ENCODE measurements at places on chromosomes 6 and 20. TPM values are rescaled to one million over a fixed set of nuclear protein-coding genes. Genes with fewer than 3 reads are reported as not detected.

DNA sequence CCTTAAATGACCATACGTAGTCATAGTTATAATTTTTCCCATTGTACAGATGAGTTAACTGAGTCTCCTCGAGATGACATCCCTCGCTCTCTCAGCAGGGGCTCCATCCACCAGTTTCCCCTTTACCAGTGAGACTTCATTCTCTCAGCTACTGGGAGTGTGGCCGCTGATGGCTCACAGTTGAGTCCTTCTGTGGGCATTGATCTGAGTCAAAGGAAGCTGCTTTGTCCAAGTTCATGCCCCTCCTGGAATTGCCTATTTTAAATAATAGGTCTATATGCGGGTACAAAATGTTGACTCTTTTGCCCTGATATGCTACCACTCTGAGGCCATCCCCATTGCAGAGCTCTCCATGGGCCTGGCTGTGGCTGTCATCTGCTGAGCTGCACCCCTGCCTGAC lies 14.8 kb upstream of the CST1 start:
- H3K27ac ChIP-seq, result no peak overlapping the region
- H3K27me3 ChIP-seq, result no peaks in the 10 kb centered on the region
- no peak overlapping the region for H3K4me3 ChIP-seq
- DNase-seq, result no peak

- no peak overlapping the region for H3K27ac ChIP-seq
- H3K4me3 ChIP-seq, result no peak overlapping the region
- H3K4me1 ChIP-seq, result peaks cover 18% of the 10 kb centered on the region
- no peaks in the 10 kb centered on the region for H3K36me3 ChIP-seq
Observed at GRCh38 chr6:31068669-31069340, 43.6 kb downstream of the C6orf15 start.

DNA sequence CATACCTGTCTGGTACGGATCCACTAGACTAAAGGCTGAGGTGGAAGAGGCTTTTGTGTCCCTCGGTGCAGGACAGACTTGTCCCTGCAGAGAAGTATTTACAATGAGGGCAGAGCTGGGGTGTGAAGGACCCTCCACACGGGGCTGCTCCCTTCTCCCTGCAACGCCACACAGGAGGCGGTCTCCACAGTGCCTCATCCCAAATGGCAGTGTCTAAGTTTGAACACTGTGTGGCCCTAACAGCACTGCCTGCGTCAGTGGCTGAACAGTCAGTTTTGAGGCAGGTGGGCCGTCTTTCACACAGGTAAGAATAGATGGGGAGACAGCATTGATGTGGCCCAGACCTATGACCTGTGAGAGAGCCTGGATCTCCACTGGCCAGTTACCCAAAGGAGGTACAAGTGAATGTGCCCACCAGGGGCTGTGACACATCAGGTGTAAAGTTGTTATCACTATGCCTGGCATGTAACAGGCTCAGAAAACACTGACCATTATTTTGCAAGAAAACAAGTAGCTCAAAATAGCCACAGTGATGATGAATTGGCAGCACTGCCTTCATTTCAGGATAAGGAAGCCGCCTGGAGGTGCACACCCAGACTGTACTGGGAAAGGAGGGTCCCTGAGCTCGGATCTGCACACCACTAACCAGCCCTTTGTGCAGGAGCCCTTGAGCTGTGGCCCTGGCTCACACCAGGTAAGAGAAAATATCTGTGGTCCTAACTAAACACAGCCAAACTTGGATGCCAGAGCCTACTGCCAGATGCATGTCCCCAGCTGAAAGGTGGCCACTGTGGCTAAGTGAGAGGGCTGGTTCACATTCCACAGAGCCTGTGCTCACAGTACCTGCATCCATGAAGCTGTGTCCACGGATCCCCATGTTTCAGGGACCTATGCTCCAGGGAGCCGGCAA lies 246.7 kb downstream of the DLL1 start:
- no peak overlapping the region for H3K27ac ChIP-seq
- peaks cover 20% of the 10 kb centered on the region for H3K4me1 ChIP-seq
- no peaks in the 10 kb centered on the region for H3K36me3 ChIP-seq
- H3K4me3 ChIP-seq, result no peak overlapping the region
- no peaks in the 10 kb centered on the region for H3K27me3 ChIP-seq

DNA sequence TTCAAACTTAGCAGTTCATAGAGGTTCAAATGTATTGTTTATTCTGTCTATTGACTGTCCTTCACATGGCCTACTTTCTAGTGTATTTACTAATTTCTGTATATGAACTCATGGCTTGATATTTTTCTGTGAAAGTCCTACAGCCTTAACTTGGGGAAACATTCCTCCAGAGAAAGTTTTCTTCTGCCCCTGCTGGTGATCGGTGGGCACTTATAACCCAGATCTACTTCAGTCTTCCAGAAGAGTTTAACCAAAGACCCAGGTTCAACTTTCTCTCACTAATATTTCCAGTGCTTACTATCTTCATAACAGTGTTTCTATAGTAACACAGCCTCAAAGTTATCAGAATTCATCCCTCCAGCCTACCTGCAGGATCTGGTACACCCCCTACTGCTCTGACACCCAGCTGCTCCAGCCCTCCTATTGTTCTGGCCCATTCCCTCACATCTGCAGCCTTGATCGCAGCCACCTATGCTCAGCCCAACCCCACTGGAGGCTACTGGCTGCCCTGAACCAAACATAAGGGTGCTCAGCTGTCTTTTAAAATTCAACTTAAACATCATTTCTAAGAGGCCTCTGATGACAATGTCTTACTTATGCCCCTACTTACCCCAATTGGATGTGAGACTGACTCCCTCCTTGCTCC lies 72.3 kb downstream of the TBX18 start:
- DNase-seq, result no peak
- H3K27ac ChIP-seq, result no peak overlapping the region
- H3K4me3 ChIP-seq, result no peak overlapping the region
- no peaks in the 10 kb centered on the region for H3K4me1 ChIP-seq

The PEX7 gene
- 6.9 TPM for total RNA-seq

The PRR18 gene
- total RNA-seq, result not detected

GRCh38 chr6:116099036-116099435 lies 1.6 kb upstream of the NT5DC1 start:
- H3K4me1 ChIP-seq, result peaks cover 10% of the 10 kb centered on the region
- no peaks in the 10 kb centered on the region for H3K36me3 ChIP-seq
- H3K4me3 ChIP-seq, result no peak overlapping the region

- no peaks in the 10 kb centered on the region for H3K36me3 ChIP-seq
- peaks cover 6% of the 10 kb centered on the region for H3K4me1 ChIP-seq
- H3K27ac ChIP-seq, result no peak overlapping the region
- H3K27me3 ChIP-seq, result no peaks in the 10 kb centered on the region
- H3K4me3 ChIP-seq, result no peak overlapping the region
- DNase-seq, result no peak
Observed at GRCh38 chr20:15461938-15462337, 1111.3 kb downstream of the KIF16B start.

DNA sequence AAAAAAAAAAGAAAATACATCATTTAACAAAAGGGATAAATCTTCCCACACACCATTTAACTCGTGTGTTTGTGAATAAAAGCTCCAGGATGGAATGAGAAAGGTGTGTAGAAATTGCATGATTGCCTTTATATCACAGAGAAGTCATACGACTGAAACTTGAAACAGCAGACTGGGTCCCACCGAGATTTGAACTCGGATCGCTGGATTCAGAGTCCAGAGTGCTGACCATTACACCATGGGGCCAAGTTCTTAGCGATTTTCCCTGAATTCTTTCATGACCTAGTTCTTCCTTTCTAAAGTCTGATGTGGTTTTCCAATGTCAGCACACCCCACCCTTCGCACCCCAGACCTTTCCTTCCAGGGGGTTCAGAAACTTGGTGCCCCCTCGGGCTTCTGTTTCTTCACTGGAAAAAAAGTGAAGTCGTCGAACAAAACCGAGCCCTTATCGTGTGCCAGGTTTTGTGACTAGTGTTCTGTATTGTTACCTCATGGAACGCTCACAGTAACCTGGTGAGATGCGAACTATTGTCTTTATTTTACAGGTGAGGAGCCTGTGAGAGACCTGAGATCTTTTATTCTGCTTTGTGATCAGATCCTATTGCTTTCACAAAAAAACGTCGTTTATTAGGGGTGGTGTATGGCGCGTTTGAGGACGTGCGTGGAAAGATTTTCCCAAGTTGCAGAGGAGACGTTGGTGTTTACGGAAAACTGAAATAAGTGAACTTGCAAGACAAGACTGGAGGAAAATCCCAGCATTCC lies 120.8 kb downstream of the OR2B2 start:
- H3K4me3 ChIP-seq, result peak overlapping the region; percentile 29
- peaks cover 18% of the 10 kb centered on the region for H3K4me1 ChIP-seq
- no peaks in the 10 kb centered on the region for H3K27me3 ChIP-seq
- peak; percentile 80 for DNase-seq
- H3K27ac ChIP-seq, result peak overlapping the region; percentile 28

DNA sequence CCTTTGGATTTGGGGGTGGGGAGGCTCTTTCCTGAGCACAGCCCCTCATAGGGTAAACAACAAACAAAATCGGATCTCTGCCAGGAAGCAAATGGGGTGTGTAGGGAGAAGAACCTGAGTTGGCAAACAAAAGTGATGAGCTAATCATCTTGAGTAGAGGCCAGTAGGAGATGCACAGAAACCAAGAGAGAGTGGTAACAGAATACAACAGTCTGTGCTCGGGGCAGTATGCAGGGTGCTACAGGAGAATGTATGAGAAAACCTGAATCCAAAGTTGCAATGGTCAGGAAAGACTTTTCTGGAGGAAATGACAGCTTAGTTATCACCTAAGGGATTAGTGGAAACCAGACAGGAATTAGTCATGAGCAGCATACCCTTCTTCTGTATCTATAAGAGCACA lies 177.8 kb downstream of the CDKAL1 start:
- no peak for DNase-seq
- no peak overlapping the region for H3K4me3 ChIP-seq
- H3K4me1 ChIP-seq, result no peaks in the 10 kb centered on the region
- no peaks in the 10 kb centered on the region for H3K27me3 ChIP-seq

The CASS4 gene
- total RNA-seq, result 1.7 TPM

The CCN6 gene
- not detected for total RNA-seq

GRCh38 chr6:158677906-158678578 lies 28.2 kb downstream of the SYTL3 start:
- peak; percentile 30 for DNase-seq
- H3K27ac ChIP-seq, result no peak overlapping the region
- H3K27me3 ChIP-seq, result no peaks in the 10 kb centered on the region
- H3K36me3 ChIP-seq, result no peaks in the 10 kb centered on the region
- no peak overlapping the region for H3K4me3 ChIP-seq

The KCNB1 gene
- 20.2 TPM for total RNA-seq

DNA sequence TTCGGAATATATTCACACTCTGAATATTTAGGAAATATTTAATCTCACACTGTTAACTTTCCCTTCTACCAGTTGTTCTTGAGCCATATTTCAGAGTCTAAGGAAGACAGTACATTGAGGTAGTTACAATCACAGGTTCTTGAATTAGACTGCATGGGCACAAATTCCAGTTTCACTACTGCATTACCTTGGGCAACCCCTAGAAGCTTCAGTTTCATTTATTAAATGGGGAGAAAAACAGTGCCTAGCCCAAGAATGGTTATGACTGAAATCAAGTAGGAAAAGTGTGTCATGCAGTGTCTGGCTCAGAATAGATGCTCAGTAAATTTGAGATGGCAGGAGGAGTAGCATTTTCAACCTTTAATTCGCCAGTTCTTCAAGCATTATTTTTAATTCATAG lies 124.5 kb upstream of the SAMD5 start:
- H3K36me3 ChIP-seq, result peaks cover 12% of the 10 kb centered on the region
- DNase-seq, result no peak
- no peak overlapping the region for H3K27ac ChIP-seq
- no peak overlapping the region for H3K4me3 ChIP-seq
- no peaks in the 10 kb centered on the region for H3K27me3 ChIP-seq

DNA sequence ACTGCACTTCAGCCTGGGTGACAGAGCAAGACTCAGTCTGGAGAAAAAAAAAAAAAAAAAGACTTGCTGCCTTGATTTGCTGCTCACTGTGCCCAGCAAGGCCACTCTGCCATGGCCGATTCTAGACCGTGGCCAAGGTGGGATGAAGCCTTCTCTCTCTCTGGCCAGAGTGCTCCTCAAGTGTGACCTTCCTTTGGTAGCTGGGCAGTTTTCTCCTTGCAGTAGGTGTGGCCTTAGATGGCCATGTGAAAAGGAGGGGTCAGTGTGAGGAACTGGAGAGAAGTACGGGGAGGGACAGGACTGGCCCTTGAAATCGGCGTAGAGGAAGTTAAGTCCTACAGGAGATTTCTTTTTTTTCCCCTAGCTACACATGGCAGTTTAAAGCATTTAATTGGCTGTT lies 272.0 kb downstream of the ARID1B start:
- no peak for DNase-seq
- no peaks in the 10 kb centered on the region for H3K36me3 ChIP-seq
- H3K27me3 ChIP-seq, result no peaks in the 10 kb centered on the region
- no peaks in the 10 kb centered on the region for H3K4me1 ChIP-seq
- no peak overlapping the region for H3K27ac ChIP-seq

- no peaks in the 10 kb centered on the region for H3K4me1 ChIP-seq
- no peaks in the 10 kb centered on the region for H3K36me3 ChIP-seq
- no peak overlapping the region for H3K4me3 ChIP-seq
- H3K27me3 ChIP-seq, result peaks cover 89% of the 10 kb centered on the region
Observed at GRCh38 chr6:27213544-27214125, 33.9 kb upstream of the PRSS16 start.

GRCh38 chr6:144402750-144403149 lies 117.6 kb downstream of the UTRN start:
- H3K4me1 ChIP-seq, result peaks cover 16% of the 10 kb centered on the region
- no peaks in the 10 kb centered on the region for H3K27me3 ChIP-seq
- no peak overlapping the region for H3K27ac ChIP-seq
- H3K36me3 ChIP-seq, result no peaks in the 10 kb centered on the region
- H3K4me3 ChIP-seq, result no peak overlapping the region

DNA sequence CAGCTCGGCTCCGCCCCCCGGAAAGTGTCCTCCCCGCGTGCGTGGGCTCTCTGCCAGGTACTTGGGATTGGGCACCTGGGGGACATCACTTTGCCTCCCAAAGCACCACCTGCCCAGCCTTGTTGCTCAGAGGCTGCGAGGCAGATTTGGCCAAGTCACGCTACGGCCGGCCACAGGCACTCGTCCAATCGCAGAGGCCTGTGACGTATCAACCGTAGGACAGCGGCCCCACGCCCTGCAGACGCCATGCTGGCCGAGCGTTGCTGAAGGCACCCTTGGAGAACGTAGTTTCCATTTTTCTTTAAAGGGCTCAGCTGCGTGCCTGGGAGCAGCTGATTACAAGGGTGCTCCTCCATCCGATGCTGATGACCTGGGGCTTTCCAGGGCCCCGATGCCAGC lies 3.1 kb downstream of the NTSR1 start:
- peaks cover 7% of the 10 kb centered on the region for H3K27me3 ChIP-seq
- no peaks in the 10 kb centered on the region for H3K36me3 ChIP-seq
- peak overlapping the region; percentile 96 for H3K27ac ChIP-seq
- peak; percentile 92 for DNase-seq

The ALDH8A1 gene
- 3.8 TPM for total RNA-seq

DNA sequence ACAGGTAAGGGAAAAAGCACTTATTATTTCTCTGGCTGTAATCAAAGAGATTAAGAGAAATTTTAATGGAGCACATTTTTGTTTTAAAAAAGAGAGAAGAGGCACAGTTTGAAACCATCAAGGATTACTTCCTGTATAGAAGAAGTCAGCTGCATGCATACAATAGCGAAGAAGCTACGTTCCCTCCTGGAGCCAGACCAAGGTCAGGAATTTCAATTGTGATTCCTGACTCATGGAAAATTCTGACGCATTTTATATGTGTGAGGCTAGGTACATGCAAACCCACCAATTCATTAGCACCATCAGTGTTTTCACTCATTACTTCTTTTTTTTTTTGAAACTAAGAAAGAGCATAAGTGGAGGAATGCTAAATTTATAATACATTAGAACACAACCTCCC lies 232.7 kb upstream of the SGK1 start:
- no peaks in the 10 kb centered on the region for H3K27me3 ChIP-seq
- H3K4me1 ChIP-seq, result no peaks in the 10 kb centered on the region
- H3K4me3 ChIP-seq, result no peak overlapping the region
- no peak for DNase-seq

All from sigmoid colon (tissue), 7 donors.